ENCODE measurements at places on chromosomes 13 and 19. TPM values are rescaled to one million over a fixed set of nuclear protein-coding genes. Genes with fewer than 3 reads are reported as not detected.

GRCh38 chr19:52453324-52454094 lies at the start of gene ZNF578:
ZNF578 (plus strand) TSS chr19:52453553; CDS start chr19:52501846, 48,293 bp downstream.
- DNase-seq, result peak; percentile 75

DNA sequence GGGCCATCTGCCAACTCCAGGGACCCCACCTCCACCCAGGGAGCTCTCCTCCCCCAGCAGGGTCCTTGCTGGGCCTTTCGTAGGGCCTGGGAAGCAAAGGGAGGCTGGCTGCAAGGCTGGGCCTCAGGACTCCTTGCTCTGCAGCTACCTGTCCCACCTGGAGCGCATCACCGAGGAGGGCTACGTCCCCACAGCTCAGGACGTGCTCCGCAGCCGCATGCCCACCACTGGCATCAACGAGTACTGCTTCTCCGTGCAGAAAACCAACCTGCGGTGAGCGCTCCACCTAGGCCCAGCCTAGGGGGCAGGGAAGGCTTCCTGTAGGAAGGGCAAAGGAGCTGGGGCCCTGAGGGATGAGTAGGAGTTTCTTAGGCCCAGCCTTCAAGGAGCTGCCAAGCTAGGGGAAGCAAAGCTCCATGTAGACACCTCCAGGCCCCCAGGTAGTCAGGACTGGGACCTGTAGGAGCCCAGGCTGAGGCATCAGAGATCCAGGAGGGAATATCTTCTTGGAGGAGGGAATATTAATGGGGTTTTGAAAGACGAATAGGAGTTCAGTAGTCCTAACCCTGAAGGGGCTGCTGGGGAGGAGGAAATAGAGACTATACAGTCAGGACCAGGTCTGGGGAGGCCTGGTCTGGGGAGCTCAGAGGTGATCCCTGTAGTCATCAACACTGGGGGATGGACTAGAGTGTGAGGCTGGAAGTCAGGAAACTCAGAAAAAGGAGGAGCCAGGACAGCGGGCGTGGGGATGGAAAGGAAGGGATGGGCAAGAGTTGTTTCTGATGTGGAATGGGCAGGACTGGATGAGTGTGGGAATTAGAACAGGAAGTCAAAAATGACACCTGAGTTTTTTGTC lies 16.0 kb downstream of the GNA15 start:
- DNase-seq, result no peak

DNA sequence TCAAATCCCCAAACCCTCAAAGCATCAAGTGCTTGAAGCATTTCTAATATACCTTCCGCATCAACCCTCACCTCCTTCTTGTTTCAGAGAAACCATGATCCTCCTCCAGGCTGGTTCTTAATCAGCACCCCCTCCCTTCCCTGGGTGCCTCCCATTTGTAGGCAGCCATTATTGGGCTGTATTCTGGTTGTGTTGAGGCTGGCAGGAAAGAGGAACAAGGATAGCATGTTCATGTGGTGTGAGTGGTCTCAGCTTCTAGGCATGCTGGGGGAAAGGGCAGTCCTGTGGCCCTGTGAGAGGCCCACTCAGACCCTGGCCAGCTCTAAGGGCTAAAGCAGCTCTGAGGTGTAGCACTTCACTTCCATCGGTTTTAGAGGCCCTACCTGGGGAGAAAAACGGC lies 18.9 kb upstream of the TRIM13 start:
- no peak for DNase-seq

DNA sequence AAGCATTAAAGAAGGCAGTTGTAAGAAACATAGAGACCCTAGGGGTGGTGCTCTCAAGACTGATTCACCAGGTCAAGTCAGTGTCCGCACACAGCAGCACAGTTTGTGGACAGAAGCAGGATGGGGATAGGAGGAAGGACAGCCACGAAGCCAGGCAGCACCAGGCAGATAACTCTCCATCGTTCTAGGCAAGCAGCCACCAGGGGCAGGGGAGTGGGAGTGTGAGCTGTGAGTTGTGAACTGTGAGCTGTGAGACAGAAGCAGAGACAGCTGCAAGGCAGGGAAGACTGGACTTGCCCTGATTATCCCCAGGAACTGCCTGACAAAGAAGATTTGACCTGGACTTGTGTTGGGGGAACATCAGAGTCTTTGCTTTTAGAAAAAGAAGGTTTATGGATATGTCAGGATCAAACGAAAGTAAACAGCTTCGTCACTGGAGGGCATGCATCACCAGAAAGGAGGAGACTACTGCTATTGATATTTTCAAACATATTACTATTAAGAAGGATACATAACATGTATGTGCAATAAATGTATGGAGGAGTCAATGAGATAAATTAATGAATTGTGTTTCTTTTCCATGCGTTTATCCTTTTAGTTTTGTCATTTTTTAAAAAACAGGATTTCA lies 286.1 kb downstream of the IRS2 start:
- peak; percentile 35 for DNase-seq

DNA sequence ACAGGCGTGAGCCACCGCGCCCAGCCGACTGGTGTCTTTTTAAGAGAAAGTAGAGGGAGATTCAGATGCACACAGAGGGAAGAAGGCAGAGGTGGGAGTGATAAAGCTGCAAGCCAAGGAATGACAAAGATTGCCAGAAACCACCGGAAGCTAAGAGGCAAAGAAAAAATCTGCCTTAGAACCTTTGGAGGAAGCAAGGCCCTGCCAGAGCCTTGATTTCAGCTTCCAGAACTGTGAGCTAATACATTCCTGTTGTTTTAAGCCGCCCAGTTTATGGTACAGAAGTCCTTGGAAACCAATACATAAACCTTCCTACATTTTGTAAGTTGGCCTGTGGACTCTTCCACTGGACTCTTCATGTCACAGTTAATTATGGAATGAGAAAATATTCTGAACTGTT lies 71.7 kb upstream of the SOX21 start:
- peak; percentile 44 for DNase-seq

- DNase-seq, result no peak
Observed at GRCh38 chr13:20161275-20161950, 561 bp upstream of the GJA3 start.

- DNase-seq, result no peak
Observed at GRCh38 chr13:80577285-80577684, 236.4 kb upstream of the SPRY2 start.

GRCh38 chr19:43774103-43774939 lies 6.5 kb downstream of the KCNN4 start:
- peak; percentile 55 for DNase-seq

GRCh38 chr19:9935506-9936325 lies 599 bp downstream of the OLFM2 start:
- DNase-seq, result no peak

DNA sequence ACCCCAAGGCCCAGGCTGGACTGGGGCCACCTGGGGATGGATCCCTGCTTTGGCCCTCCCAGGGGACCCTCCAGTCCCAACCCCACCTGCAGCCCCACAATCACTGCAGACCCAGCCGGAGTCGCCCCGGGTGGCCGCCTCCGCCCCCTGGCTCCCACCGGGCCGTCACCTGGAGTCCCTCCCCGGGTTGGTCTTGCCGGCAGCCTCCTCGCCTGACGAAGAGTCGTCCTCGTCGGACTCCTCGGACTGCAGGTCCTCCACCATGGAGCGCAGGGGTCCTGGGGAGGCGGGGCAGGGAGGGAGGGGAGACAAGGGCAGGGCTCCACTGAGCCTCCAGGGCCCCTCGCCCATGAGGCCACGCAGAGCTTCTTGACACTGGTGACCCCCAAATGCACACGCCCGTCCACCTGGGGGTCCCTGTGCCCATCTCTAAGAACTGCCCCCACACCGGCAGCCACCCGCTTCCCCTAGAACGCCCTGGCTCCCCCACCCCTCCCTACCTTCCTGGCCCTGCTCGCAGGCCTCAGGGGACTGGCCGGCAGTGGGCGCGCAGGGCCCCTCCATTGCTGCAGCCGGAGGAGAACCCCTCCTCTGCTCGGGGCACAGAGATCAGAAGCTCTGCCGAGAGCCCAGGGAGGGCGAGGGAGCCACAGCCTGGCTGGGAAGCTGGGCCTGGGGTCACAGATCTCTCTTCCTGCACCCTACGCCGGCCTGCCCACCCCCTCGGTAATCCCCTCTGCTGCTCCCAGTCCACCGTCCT lies 63.4 kb downstream of the MLLT1 start:
- peak; percentile 66 for DNase-seq

DNA sequence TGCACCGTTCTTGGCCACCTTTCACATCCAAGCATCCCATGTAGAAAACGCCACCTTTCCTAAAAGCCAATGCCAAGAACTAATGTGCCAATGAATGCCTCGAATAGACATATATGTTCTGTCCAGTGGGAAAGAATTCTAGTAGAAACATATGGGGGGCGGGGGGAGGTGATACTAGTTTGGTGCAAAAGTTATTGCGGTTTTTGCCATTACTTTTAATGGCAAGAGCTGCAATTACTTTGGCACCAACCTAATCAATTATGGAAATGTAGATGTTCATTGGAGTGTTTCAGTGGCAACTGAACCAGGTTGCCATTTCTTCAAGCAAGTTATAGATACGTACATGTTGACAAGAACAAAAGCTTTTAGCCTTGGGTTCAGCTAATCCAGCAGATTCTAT lies 34.6 kb downstream of the SLC15A1 start:
- DNase-seq, result no peak

DNA sequence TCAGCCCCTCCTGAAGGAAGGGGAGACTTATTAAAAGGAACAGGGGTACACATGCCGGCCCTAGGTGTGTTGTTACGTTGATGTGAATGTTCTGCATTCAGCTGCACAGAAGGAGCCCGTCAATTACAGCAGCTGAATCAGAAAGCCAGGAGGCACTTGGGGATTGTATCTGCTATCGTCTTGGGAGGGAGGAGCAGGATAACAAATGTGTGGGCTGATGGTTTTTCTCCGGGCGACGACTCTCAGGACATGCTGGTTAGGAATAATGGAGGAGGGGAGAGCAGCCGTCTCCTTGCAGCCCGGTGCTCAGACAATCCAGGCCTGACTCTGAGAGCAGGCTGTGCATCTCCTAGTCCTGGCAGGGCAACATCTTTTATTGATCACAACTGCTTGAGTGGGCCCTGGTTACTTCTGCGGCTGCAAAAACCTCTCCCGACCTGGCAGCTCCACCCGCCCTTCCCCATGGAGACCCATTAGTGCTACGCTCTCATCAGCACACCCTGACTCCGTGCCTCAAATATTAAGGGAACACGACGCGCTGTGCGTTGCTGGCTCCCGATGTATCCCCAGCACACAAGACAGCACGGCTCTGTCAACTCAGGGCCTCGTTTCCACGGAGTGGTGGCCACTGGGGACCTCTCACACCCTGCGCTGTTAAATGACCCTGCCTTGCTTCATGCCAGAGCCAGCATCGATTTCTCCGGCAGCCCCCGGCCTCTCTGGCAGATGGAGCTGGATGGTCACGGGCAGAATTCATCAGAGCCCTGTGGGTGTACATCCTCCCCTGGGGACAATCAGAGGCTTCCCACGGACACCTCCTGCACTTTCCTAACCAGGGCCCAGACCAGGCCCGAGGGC lies 25.3 kb downstream of the PEPD start:
- peak; percentile 48 for DNase-seq

DNA sequence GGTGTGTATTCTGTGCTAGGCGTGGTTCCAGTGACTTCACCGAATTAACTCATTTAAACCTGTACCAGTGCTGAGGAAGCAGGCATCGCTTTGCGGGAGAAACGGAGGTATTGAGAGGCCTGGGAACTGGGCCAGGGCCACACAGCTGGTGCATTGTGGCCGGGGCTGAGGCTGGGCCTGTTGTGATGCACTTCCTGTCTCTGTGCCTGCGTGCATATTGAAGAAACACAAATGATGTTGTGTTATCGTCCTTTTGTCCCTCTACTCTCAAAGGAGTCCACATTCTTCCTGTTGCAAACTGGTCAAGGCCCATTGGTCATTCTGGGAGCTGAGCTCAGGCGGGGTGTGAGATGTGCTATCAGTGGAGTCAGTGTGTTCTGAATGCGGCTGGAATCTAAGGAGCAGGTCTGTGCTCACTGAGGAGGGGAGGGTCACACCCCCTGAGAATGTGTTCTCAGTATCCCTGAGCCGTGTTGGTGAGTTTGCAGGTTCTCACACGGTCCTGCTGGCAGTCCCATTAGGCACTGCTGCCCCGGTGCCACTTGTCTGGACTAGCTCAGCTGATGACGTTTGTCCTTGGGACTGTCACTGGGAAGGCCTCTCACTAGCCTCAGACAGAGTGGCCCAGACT lies 62.1 kb downstream of the ARHGEF7 start:
- DNase-seq, result peak; percentile 53

DNA sequence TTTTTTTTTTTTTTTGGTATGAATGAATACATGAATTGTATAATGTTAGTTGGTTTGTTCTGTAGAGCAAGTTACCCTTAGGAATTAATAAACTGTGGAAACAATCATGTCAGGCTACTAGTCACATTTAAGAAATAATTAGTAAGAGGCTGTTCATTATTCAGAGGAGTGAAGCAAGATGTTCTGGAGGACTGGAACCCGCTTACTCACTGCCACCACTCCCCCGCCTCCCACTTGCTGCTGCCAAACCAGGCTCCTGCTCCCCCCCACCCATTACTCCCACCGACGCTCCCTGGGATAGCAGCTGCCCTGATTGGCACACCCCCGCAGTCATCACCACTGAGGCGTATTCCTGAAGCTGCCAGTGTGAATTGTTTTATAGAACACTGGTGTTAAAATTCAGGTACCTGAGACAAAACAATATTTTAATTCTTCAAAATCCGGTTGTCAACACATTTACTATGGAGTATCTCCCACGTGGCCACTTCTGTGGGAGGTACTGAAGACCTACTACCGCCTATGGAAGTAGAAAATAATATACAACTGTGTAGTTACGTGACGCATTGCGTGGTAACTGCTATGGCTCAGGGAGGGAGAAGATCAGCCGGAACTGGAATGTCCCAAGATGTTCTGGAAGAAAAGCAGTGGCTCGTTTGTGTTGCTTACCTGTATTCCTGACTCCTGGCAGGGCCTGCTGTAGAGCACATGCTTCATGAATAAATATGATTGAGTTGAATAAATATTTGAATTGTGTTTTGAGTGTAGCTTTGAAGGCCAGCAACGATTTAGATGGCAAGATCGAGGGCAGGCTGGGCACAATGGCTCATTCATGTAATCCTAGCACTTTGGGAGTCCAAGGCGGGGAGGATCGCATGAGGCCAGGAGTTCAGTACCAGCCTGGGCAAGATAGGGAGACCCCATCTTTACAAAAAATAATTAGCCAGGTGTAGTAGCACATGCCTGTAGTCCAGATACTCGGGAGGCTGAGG lies 1.7 kb downstream of the DPY19L3 start:
- DNase-seq, result peak; percentile 50

DNA sequence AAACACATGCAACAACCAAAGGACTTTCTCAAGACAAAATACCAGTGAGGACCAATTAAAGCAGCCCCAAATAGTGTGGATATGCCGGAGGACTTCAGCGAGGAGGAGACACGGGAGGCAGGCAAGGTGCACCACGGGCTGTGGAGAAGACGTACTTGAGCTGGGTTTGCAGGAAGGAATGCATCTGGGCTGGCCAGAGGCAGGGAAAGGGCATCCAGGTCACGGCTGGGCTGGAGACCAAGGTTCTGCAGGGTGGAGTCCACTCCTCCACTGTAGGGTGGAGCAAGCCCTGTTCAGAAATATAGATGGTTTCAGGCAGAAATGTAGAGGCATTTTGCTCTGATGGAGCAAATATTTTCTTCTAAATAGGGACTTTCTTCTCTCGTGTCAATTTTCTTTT lies 36.6 kb upstream of the MEDAG start:
- no peak for DNase-seq

Gene PEG3
- 27.9 TPM for polyA plus RNA-seq

Gene GTF2F1
- 70.1 TPM for polyA plus RNA-seq

Gene PEAK3
- polyA plus RNA-seq, result 0.07 TPM

Gene FGF22
- polyA plus RNA-seq, result 0.22 TPM

All from left lung (tissue), 14 donors.